ENCODE measurements at places on chromosomes 6 and 20.

GRCh38 chr6:65799389-65799788, 92.4 kb upstream of the EYS start:
- DNase-seq: no peak

- DNase-seq: no peak
Measured at GRCh38 chr6:137801352-137802114, 65.5 kb upstream of the TNFAIP3 start.

- no peak for DNase-seq
Measured at GRCh38 chr6:127959869-127960268, 59.0 kb upstream of the THEMIS start.

GRCh38 chr6:159762681-159763293, 942 bp downstream of the ACAT2 start:
- no peak for DNase-seq

DNA sequence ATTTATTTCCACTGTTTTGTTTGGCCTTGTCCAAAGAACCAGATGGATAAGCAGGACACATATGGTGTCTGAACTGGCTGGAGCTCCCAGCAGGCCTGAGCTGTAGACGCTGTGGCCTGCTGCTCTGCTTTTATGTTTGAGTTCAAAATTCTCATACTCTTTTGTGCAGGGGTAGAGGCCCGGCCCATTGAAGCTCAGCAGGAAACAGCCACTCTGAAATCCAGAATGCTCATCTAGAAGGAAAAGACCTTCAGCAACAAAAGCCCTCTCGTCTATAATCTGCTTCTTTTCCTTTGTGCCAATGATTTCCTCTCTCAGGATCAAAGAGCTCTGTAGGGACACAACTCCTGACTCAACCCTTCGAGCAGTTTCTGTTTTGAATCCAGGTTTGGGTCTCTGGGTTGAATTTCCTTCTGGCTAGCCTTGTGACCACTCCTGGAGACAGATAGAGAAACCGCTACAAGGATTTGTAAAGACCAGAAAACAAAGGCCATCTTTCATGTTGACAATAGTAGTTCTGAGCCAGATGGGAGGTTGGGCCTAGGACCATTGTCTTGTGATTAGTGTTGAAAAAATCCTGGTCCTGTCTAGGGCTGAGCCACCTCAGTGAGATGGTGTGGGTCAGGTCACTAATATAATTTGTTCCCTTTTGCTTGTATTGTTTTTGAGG, 446.7 kb downstream of the BCKDHB start:
- DNase-seq: no peak

- no peak for DNase-seq
Measured at GRCh38 chr6:11288065-11288464, 55.6 kb upstream of the NEDD9 start.

DNA sequence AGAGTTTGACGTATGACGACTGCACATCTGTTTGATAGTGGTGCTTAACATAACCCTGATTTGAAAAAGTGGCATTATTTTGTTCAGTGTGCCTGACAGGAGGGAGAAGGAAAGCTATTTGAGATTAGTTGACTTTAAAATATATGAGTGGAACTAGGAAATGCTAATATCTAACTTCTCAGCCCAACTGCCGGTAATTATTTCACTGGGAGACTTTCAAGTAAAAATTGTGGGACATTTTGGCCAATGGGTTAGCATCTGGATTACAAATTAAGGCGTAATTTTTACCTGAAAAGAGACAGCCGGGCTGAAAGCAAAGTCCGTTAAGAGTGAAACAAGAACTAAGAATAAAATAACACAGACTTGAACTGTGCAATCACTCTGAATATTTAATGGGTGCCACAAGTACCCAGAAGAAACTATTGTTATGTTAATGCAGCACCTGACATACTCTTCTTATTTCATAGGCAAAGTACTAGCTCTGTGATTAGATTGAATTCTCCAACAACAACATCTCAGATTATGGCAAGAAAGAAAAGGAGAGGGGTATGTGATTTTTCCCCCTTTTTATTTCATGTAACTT, 2.0 kb downstream of the HEY2 start:
- no peak for DNase-seq
